ENCODE measurements at places on chromosomes 7 and 10.

DNA sequence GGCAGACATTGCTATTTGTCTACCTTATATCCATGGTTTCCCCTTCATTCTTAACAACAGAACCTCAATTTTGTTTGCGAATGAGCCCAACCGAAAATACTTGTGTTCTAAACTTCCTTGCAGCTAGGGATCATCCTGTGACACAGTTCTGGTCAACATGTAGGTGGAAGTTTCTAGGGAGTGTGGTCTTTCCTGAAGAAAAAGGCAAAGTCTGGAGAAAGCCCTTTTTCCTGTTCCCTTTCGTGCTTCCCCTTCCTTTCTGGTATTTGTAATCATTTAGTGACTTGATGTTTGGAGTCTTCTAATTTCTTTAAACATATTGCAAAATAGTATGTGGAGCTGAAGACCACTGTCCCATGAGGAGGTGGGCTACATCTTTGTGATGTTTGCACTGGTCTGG lies 2.9 kb upstream of the IFRD1 start:
- peak; percentile 59 for DNase-seq

- peak; percentile 77 for DNase-seq
Observed at GRCh38 chr10:73529089-73529832, 33.4 kb upstream of the PPP3CB start.

DNA sequence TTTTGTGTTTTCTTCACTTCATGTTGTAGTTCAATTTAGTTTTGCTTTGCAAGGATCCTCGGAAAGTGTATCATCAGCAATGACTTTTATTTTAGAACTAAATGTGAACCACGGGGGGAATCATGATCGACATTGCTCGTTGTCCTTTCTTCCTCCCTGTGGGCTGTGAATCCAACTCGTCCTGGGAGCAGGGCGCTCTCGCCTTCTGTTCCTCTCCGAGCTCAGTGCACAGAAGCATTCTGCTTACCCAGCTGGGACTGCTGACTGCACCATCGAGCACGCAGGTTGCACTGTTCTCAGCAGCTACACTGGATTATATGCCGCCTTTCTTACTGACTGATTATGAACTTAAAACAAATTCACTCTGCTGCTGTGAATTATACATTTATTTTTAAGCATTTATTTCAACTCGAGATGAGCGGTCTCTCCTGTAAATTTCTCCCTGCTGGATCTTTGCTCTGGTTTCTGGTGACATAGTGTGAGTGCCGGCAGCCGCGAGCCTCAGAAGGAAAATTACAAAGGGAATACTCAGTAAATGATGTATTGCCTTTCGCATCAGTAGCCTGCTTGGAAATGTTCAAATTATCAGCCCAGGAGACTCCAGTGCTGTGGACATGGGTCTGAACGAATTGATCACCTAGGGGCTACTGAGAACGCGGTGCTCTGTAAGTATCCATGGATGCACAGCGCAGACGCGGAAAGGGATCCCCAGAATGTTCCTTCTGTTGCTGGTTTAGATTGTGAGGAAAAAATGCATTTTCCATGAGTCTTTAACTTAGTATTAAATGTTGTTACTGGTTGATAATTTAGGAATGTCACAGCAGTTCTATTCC lies 92.6 kb downstream of the PTPRE start:
- DNase-seq: no peak

DNA sequence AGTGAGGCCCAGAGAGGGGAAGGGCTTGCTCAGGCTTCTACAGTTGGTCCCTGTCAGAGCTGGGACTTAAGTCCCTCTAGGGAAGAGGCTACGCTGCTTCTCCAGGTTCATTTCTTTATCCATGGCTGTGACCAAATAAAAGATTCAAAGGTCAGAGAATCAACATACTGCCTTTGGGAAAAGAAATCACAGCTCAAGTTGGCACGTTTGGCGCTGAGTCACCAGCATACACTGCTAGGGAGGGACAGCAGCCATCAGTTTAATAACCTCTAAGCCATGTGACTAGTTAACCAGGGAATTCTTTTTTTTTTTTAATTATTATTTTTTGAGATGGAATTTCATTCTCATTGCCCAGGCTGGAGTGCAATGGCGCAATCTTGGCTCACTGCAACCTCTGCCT lies 28.4 kb upstream of the CRHR2 start:
- DNase-seq: no peak

GRCh38 chr10:119209736-119210355 lies 2.5 kb downstream of the GRK5 start:
- DNase-seq: no peak

DNA sequence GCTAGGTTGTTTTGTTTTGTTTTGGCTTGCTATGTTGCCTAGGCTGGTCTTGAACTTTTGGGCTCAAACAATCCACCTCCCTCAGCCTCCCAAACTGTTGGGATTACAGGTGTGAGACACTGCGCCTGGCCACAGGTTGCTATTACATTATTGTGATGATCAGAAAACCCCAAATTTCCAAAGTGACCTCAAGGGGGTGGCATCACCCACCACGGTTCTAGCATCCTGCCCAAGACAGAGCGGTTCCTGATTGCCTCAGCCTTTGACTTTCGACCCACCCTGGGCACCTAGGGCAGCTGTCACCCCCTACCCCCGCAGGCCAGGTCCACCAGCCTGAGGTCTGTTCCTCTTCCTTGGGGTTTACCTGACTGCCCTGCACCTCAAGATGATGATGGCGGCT lies 28.4 kb downstream of the SBDS start:
- no peak for DNase-seq

DNA sequence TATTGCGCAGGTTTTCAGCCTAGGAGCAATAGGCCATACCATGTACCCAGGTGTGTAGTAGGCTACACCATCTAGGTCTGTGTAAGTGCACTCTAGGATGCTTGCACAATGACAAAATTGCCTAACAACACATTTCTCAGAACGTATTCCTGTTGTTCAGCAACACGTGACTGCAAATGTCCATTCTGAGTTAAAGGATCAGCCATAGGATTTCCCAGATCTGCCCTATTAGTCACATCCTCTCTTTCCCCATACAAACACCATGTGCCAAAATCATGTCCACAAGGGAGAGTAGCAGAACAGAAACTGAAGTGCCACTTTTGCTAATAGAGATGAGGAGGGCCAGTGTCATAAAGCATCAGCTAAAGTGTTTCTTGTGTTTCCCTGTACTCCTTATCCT lies 42.6 kb upstream of the AMPH start:
- peak; percentile 97 for DNase-seq

DNA sequence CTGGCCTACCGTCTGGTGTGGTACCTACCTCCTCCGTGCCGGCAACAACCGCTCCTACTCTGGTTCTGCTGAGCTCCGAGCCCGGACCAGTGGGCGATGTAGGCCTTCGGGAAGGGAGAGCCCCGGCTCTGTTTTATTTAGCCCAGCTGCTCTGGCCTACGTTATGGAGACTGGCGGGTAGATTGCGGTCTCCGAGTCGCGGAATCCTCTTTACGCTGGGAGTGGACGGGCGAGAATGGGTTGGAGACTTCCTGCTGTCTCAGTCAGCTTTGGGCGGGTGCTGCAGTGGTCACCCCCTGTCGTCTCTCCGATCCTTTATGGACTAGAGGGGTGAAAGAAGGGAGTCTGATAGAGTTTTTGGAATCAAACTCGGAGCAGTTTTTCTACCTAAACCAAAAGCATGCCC lies 406 bp downstream of the CBLL1 start:
- no peak for DNase-seq

- DNase-seq: no peak
Observed at GRCh38 chr7:155274633-155275355, 22.9 kb upstream of the INSIG1 start.

DNA sequence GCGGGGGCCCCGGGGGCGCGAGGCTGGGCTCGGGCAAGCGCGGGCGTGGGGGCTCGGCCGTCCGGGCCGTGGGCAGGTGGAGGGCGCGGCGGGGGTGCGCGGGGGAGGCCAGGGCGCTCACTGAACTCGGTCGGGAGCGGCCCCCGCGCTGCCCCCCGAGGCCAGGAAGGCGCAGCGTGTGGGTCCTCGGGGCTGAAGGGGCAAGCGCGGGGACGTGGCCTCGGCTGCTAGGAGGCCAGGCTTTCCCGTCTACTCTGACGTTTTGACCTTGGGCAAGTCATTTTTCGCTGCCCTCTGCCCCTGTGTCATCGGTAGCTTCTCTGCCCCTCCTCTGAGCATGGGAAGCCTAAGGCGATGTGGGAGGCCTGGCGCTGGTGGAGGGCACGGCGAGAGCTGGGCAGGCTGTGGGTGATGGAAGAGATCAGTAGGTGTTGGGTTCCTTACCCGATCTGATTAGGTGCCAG lies 441 bp downstream of the FBH1 start:
- DNase-seq: peak; percentile 35

GRCh38 chr7:51278797-51279196 lies 37.8 kb downstream of the COBL start:
- no peak for DNase-seq

GRCh38 chr7:108973075-108973474 lies 403.4 kb downstream of the DNAJB9 start:
- DNase-seq: no peak

GRCh38 chr7:41203542-41203941 lies 499.3 kb downstream of the INHBA start:
- no peak for DNase-seq
